ENCODE measurements at places on chromosomes 3 and 15.

DNA sequence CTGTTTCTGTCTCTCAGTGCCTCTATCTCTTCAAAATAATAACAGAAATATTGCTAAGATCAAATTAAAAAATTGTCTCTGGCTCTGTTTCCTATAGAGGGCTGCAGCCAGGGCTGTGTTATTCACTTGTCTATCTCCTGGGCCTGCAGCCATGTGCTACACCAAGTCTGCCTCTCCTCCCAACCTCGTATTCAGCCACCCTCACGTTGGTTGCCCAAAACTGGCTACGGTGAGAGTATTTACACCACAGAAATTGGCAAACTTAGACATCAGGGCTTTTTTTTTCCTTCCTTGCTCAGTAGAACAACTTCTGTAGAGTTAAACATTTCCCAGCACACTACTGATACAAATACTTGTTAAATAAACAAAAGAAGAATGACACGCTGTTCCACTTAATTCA, 320.9 kb upstream of the ICE2 start:
- H3K4me1 ChIP-seq, result peaks cover 31% of the 10 kb centered on the region
- peak overlapping the region; percentile 78 for H3K27ac ChIP-seq
- H3K4me3 ChIP-seq, result peak overlapping the region; percentile 34
- H3K36me3 ChIP-seq, result no peaks in the 10 kb centered on the region
- no peaks in the 10 kb centered on the region for H3K27me3 ChIP-seq
- no peak for DNase-seq

GRCh38 chr3:135228201-135228600, 433.1 kb downstream of the EPHB1 start:
- no peak for DNase-seq
- no peaks in the 10 kb centered on the region for H3K27me3 ChIP-seq
- no peaks in the 10 kb centered on the region for H3K36me3 ChIP-seq
- H3K4me3 ChIP-seq, result no peak overlapping the region

DNA sequence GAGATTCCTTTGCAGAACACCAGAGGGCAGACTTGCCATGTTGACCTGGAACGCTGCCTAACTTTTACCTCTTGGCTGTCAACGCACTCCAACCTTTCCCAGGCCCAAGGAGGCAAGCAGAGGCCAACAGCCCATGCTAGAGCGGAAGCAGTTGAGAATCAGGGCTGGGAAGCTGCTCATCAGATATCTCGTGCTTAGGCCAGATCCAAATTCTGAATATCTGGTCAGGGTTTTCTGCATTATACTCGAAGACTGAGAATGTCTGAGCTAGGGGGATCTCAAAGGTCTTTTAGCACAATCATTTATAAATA, 2.5 kb downstream of the XIRP1 start:
- no peak overlapping the region for H3K4me3 ChIP-seq
- no peaks in the 10 kb centered on the region for H3K27me3 ChIP-seq
- DNase-seq, result no peak
- no peaks in the 10 kb centered on the region for H3K36me3 ChIP-seq
- H3K27ac ChIP-seq, result no peak overlapping the region

DNA sequence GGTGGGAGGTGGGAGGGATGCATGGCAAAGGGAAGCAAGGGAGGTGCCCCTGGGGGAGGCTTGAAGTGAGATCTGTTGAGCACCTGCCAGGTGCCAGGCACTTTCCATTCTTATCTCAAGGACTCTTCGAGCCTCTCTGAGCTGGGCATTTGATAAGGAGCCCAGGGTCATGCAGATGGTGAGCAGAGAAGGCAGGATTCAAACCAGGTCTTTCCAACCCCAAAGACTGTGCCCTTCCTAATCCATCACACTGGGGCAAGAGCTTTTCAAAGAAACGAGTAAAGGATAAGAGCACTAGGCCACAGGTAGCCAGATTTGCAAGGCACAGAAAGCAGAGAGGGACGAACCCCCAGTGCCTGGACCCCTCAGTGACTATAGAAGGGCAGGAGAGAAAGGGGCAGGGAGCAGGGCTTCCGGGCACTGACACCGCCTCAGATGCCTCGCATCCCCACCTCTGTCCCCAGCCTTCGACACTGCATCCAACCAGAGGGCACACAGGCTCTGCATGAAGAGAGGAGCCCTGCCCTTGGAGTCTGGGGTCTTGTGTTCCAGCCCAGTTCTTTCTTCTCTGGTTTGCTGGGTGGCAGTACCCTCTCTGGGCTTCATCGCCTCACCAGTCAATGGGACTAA, 21.0 kb downstream of the IGDCC4 start:
- H3K36me3 ChIP-seq, result no peaks in the 10 kb centered on the region
- H3K27me3 ChIP-seq, result peaks cover 37% of the 10 kb centered on the region
- peaks cover 5% of the 10 kb centered on the region for H3K4me1 ChIP-seq
- no peak overlapping the region for H3K4me3 ChIP-seq

- H3K4me1 ChIP-seq, result no peaks in the 10 kb centered on the region
- H3K36me3 ChIP-seq, result no peaks in the 10 kb centered on the region
- no peak for DNase-seq
- H3K4me3 ChIP-seq, result no peak overlapping the region
These were observed 170.0 kb upstream of the ROBO2 start for GRCh38 chr3:76869726-76870384.

GRCh38 chr15:52139599-52140462, 27.3 kb upstream of the BCL2L10 start:
- peaks cover 30% of the 10 kb centered on the region for H3K4me1 ChIP-seq
- no peak overlapping the region for H3K4me3 ChIP-seq
- peaks cover 24% of the 10 kb centered on the region for H3K36me3 ChIP-seq
- DNase-seq, result peak; percentile 59
- H3K27me3 ChIP-seq, result no peaks in the 10 kb centered on the region
- H3K27ac ChIP-seq, result peak overlapping the region; percentile 19

GRCh38 chr3:23950293-23950692, 5.2 kb downstream of the NR1D2 start:
- H3K36me3 ChIP-seq, result peaks cover 7% of the 10 kb centered on the region
- H3K27me3 ChIP-seq, result no peaks in the 10 kb centered on the region
- peaks cover 88% of the 10 kb centered on the region for H3K4me1 ChIP-seq
- DNase-seq, result no peak
- peak overlapping the region; percentile 47 for H3K27ac ChIP-seq

DNA sequence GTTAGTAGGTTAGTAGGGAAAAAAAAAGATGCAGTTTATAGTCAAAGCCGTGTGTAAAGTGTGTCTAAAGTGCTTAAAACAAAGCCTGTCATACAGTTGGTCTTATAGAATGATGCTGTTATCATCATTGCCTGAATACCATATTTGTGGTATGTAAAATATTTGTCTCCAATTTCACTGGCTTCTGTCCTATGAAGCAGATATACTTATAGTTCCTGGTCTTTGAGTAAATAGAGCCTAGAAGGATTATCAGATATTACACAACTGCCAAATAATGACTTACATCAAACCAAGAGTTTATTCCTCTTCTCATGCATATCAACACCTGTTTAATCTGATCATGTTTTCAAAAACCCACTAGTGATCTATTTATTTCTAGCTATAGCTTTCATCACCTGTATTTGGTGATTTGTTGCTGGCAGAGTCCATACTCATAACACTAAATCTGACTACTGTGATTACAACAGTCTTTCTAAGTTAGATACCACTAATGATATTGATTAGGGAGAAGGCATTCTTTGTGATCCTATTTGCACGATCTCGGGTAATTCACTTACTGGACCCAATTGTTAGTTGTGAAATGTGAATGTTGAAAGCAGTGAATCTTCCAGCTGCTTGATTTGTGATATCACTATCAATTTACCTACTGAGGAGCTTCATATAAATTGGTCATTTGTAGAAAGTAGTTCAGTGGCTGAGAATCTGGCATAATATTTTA, 413.7 kb downstream of the LPP start:
- peaks cover 4% of the 10 kb centered on the region for H3K36me3 ChIP-seq
- no peak for DNase-seq
- no peaks in the 10 kb centered on the region for H3K4me1 ChIP-seq
- no peak overlapping the region for H3K27ac ChIP-seq
- H3K4me3 ChIP-seq, result no peak overlapping the region
- no peaks in the 10 kb centered on the region for H3K27me3 ChIP-seq

DNA sequence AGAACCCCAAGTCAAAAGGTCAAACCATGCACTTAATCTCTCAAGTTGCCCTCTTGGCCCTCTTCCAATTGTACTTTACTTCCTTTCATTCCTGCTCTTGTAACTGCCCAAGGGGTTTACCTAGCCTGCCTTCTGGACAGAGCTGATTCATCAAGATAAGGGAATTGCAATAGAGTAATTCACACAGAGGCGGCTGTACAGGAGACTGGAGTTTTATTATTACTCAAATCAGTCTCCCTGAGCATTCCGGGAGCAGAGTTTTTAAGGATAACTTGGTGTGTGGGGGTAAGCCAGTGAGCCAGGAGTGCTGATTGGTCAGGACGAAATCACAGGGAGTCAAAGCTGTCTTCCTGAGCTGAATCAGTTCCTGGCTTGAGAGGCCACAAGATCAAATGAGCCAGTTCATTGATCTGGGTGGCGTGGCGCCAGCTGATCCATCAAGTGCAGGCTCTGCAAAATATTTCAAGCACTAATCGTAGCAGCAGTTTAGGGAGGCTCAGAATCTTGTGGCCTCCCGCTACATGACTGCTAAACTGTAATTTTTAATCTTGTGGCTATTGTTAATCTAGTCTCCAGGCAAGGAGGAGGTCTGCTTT, 590.0 kb downstream of the EPHA3 start:
- H3K27me3 ChIP-seq, result no peaks in the 10 kb centered on the region
- DNase-seq, result no peak
- no peak overlapping the region for H3K27ac ChIP-seq
- no peaks in the 10 kb centered on the region for H3K36me3 ChIP-seq
- no peaks in the 10 kb centered on the region for H3K4me1 ChIP-seq
- no peak overlapping the region for H3K4me3 ChIP-seq
